ENCODE measurements at places on chromosomes 1 and 21.
A peak's percentile ranks its signal among the peaks of the same experiment; 100 is the strongest.

GRCh38 chr1:201686714-201687455, 142.1 kb upstream of the IPO9 start:
- DNase-seq, result no peak

- DNase-seq, result no peak
Observed at GRCh38 chr1:50208756-50209155, 100.0 kb downstream of the ELAVL4 start.

DNA sequence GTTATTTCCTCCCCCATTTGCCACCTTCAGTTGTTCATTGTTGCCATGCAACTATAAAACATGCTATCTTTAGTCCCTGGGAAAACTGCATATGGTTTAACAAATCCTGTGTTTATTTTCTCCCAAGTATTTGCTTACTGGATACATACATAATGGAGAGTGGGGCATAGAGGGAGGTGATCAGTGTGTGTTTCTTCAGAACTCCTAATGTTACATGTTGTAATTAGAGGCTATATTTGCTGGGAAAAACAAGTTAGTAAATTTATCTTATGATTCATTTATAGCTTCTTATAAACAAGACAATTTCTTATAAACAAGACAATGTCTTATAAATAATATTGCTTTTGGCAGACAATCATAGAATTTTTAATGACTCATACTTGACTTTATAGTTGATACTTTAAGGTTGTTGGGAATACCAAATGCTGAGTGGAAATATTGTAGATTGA, 7.3 kb upstream of the GIPC2 start:
- no peak for DNase-seq

DNA sequence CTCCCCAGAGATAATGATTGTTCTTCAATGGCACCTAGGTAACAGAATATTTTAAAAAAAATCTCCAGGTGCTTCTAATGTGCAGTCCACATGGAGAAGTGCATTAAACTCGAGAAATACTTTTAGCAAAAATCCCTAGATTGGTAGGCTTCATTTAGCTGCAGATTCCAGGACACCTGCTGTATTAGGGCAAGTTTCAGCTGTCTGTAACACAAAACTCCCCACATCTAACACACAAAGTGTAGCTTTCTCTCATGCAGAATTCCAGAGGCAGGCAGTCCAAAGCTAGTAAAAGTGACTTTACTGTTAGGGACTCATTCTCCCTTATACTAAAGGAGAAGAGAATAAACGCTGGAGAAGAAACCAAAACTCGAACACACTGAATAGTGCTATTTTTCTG, 1414.3 kb upstream of the B3GALT2 start:
- DNase-seq, result no peak

DNA sequence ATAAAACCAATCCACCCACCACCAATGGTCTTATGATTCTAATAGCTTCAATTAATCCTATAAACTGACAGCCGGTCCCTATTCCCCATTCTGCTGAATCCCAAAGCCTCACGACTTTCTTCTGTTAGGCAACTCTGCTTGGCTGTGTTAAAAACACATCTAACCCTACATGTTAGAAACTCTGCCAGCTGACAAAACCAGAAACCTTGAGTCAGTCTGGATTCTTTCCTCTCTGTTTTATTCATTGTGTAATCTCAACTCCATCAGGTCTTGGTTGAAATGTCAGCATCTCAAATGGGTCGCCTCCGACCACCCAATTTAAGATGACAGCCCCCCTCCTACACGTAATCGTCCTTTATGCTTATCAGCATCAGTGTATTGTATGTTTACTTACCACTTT, 312.1 kb downstream of the DISC1 start:
- DNase-seq, result no peak

- DNase-seq, result no peak
Observed at GRCh38 chr1:26315874-26316850, 1.6 kb upstream of the CD52 start.

DNA sequence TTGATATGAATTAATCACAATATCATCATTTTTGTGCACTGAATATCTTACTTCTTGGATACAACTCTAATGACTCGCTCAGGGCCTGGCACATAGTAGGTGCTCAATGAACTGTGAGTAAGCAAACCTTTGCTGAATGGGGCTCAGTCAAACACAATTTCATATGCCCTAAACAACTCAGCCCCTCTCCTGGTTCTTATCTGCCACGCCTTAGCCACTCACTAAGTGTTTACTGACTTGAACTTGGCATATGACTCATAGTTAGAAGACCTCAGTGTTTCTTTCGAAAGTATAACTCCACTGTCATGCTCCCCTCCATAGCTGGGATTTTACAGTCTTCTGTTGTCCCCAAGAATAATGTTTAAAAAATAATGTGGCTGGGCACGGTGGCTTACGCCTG, 4.8 kb upstream of the IFNLR1 start:
- DNase-seq, result peak; percentile 84

GRCh38 chr1:14553711-14554110, 44.8 kb upstream of the KAZN start:
- DNase-seq, result no peak

GRCh38 chr1:219682788-219683187, 69.9 kb upstream of the ZC3H11B start:
- DNase-seq, result no peak

DNA sequence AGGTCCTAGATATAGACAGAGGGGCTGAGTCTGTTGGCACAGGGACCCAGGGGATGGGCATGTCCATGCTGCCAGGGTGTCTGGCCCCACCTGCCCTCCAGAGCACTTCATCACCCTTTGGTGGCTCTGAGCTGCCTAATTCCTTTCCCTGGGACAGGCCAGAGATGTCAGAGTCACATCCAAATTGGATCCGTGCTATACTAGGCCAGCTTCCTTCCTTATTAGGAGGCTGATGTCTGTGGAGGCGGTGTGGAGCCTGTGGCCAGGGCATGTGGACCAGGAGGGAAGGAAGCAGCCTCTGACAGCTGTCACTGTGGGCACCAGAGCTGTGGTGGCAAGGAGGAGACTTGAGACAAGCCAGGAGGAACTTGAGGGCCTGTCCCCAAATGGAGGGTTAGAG, 77.7 kb upstream of the TMEM51 start:
- DNase-seq, result no peak

GRCh38 chr1:203166192-203166940, 9.3 kb downstream of the MYBPH start:
- no peak for DNase-seq

- DNase-seq, result no peak
Observed at GRCh38 chr1:160366731-160367515, at the start of gene NHLH1. Gene NHLH1 (plus strand): TSS chr1:160367071. CDS start chr1:160370732, 3,661 bp downstream.

DNA sequence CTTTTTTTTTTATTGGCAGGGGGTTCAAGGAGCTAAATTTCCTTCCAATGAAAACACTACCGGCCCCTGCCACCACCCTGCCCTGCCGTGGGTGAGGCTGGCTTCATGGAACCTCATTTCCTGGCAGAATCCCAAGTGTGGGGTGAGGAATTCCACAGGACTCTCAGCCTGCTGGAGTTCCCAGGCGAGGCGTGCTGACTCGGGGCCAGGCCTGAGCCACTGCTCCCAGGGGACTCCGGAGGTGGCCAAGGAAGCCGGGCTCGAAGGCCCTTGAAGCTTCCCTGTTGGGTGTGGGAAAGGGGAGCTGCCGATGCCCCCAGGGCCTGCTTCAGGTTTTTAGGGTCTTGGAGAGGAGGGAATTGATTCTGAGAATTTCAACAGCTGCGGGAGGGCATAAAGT, 95.3 kb upstream of the ACTRT2 start:
- no peak for DNase-seq

DNA sequence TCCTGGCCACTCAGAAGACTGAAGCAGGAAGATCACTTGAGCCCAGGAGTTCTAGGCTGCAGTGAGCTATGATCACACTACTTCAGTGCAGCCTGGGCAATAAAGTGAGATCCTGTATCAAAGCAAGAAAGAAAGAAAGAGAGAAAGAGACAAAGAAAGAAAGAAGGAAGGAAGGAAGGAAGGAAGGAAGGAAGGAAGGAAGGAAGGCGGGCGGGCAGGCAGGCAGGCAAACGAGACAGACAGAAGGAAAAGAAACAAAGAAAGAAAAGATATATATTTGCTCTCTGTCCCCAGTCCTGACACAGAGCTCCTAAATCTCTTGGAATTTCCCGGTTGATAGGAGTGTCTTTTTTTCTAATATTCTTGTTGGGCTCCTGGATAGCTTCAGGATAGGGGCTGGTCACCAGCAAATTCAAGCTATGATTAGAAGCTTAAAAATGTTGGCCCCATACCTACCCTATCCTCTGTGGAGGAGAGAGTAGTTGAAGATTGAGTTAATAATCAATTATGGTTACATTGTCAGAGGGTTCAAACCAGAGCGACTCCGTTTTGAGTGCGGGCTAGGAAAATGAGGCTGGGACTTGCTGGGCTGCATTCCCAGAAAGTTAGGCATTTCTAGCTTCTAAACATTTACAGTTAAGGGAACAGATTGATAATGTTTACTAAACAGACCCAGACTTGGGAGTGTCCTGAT, 3.3 kb upstream of the MIGA1 start:
- DNase-seq, result no peak

GRCh38 chr1:23848673-23849616, 19.1 kb downstream of the FUCA1 start:
- no peak for DNase-seq

DNA sequence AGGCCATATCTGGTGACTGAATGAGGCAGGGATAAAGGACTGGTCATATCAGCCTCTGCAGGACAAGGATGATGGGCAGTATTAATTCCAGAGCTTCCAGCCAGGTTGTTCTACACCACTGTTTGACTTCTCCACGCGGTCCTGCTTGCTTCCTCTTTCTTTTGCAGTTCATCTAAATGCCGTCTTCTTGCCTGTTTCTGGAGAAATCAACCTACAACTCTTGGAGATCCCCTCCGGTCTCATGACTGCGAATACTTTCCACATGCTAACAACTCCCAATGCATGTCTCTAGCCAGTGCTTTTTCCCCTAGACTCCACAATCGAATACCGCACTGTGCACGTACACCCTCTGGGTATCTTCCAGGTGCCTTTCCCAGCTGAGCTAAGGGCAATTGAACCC, 14.1 kb upstream of the TIAM1 start:
- DNase-seq, result no peak

DNA sequence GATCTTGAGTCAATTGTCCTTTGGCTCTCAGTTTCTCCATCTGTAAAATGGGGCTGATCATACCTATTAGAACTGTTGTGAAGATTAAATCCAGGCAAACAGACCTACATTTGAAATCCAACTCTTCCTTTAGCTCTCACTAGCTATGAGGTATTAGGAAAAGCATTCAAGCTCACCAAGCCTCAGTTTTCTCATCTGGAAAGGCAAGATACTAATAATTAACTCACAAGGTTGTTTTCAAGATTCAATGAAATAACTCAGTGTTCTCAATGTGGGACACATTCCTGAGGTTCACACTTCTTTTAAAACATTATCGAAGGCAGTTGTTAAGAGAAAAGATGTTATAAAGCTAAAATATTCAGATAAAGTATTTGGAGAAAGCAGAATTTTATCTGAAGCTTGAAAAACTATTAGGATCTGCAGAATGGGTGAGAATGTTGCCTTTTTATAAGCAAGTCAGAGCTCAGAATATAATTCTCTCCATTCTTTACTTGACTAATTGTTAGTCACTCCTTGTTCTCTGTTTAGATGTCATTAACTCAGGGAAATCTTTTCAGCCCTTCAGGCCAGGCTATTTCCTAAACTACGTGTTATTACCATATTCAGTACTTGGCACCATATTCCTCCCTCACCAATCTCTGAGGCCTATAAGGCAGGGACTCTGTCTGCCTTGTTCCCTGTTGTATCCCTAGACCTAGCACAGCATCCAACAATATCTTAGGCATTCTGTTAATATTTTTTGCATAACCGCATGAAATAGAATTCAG, 72.0 kb upstream of the VAV3 start:
- peak; percentile 30 for DNase-seq

DNA sequence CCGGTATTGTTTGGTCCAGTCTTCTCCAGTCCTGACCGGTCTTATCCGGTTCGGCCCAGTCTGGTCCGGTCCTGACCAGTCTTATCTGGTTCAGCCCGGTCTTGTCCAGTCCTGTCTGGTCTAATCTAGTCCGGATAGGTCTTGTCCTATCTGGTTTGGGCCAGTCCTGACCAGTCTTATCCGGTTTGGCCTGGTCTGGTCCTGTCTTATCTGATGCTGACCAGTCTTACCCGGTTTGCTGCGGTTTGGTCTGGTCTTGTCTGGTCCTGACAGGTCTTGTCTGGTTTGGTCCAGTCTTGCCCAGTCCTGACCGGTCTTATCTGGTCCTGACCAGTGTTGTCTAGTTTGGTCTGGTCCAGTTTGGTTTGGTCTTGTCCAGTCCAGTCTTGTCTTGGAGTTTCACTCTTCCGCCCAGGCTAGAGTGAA, 30.1 kb downstream of the DHX9 start:
- no peak for DNase-seq

DNA sequence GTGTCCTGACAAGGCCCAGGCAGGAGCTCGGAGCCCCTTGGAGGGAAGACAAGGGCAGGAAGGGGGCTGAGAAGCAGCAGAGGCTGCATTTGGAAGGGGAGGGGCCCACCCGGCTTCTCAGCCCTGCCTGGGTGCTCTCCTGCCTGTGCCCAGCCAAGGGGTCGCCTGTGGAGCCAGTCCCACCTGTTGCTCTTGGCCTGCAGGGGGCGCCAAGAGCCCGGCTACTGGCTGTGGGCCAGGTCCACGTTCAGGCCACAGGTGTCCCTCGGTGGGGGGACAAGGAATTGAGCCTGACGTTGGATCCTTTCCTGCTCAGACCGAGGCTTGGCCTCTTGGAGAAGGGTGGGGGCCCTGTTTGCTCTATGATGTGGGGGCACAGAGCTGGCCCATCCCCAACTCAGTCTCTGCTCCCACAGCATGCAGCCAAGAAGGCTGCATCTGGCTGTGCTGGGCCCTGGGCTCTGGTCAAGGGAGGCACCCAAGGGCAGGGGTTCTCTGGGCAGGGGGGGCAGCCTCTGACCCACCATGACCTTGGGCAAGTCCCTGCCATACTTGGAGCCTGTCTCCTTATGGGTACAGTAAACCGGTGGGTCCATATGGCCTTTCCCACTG, 10.9 kb downstream of the WNT4 start:
- no peak for DNase-seq

DNA sequence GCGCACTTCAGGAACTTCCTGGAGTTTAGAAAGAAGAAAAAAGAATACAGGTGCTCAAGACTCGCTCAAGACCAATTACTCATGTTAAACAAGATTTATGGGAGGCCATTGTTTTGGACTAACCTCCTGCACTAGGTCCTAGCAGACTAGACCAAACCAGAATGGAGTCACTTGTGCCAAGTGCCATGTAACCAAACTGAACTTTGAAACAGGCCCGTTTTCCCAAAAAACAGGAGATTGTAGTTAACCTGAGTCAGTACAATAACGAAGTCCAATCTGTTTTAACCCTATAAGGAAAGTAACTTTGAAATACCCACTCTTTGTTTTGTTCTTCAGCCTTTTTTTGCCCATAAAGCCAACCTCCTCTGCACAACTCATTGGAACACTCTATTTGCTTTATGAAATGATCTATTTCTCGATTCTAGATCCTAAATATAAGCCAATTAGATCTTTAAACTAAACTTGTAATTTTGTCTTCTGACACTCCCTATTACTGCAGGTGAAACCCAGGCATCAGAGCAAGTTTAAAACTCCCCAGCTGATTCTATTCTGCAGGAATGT, 695 bp upstream of the NTPCR start:
- DNase-seq, result no peak

- no peak for DNase-seq
Observed at GRCh38 chr1:20160034-20160433, 20.9 kb downstream of the PLA2G2F start.

GRCh38 chr21:44681861-44682579, at the start of gene KRTAP12-1:
Gene KRTAP12-1 (minus strand): TSS chr21:44682163. CDS start chr21:44682123, 40 bp downstream.
- DNase-seq, result no peak

- no peak for DNase-seq
Observed at GRCh38 chr1:92464588-92465255, 22.0 kb downstream of the GFI1 start.

GRCh38 chr1:39081271-39082009, 55.3 kb downstream of the NDUFS5 start:
- DNase-seq, result no peak

GRCh38 chr1:184806296-184806721, 51.7 kb upstream of the EDEM3 start:
- DNase-seq, result no peak
